ENCODE measurements at places on chromosomes 1 and 21.

GRCh38 chr21:46542588-46543124 is 62.2 kb downstream of the S100B start:
- no peak for DNase-seq

DNA sequence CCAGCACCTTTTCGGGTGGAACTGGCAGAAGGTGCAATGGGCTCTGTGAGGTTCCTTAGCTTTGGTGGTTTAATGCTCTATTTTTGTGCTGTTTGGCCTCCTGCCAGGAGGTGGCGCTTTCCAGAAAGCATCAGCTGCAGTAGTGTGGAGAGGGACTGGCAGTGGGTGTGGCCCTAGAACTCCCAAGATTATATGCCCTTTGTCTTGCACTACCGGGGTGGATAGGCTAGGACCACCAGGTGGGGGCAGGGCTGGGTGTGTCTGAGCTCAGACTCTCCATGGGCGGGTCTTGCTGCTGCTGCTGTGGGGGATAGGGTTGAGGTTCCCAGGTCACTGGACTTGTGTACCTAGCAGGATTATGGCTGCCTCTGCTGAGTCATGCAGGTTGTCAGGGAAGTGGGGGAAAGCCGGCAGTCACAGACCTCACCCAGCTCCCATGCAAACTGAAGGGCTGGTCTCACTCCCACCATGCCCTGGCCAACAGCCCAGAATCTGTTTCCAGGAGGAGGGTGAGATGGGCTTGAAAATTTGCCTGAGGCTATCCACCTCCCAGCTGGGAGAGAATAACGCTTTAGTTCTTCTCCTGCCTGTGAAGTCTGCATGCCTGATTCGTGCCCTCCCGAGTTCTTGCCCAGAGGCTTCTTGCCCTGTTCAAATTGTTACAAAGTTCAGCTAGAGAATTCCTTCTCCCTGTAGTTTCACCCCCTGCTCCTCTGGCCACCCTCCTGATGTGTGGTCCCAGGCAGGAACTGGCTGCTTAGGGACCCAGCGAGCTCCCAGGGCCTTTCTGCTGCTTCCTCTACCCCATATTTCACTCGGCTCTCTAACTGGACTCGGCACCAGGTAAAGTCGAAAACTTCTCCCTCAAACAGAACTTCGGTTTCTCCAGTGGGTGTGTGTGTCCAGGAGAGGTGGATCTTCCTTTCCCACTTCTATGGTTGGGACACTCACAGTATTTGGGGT is 76.5 kb upstream of the BTG3 start:
- DNase-seq, result peak; percentile 8

GRCh38 chr21:44845418-44846223 is 27.8 kb upstream of the SUMO3 start:
- peak; percentile 19 for DNase-seq

GRCh38 chr1:36160388-36160948 is 4.5 kb downstream of the MAP7D1 start:
- DNase-seq, result no peak

GRCh38 chr1:224851210-224851847 is 78.1 kb upstream of the DNAH14 start:
- no peak for DNase-seq

- DNase-seq, result no peak
Observed at GRCh38 chr1:150093805-150094204, 26.2 kb downstream of the VPS45 start.

DNA sequence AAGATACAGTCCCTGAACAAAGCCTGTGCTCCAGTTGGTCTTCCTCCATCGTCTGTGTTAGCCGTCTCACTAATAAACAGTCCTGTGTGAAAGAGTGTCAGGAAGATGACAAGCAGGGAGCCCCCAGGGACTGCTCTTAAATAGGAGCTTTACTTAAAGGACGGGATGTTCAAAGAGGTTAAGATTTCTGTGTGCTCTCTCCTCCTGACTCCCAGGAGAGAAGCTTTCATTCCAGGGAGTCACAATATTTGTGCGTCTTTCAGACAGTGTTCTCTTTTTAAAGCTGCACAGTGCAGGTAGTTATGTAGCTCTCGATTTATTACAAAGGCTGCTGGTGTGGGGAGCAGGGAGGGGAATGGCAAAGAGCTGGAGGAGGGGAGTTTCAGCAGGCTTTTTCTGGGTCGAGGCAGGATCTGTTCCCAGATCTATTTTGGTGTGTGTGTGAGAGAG is 43.5 kb downstream of the STYXL2 start:
- DNase-seq, result no peak

DNA sequence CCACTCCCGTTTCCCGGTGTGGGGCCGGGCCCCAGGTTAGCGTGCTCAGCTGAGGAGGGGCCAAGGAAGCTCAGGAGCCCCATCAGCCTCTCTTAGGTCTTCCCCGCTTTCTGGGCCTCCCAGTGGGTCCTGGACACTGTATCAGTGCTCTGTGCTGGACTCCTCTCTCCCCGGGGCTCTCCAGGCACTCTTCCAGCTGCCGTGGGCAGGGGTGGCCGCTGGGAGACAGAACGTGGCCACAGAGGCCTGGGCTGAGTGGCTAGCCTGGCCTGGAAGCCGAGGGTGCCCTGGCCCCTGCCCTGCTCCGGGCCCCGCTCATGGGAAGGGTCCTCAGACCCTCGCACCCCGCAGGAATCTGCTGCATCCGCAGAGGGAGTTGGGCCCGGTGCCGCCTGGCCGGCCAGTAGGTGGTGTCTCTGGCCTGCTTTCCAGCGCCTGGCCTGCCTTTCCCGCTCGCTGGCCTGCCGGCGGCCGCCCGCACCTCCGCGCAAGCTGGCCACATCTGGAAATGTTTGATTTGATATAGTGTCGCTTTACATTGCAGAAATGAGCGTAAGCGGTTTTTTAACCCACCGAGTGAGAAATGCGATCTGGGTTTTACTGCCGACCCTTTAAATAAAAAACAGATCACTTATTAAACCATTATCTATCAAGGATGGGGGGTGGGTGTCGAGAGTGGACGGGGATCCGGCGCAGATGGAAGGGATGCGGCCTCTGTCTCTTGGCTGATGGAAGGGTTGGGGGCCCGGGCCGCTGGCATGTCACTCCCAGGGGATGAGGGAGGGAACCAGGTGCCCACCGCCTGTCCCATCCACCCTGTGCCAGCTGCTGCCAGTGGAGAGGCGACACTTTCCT is 74.4 kb upstream of the TTC34 start:
- no peak for DNase-seq

- no peak for DNase-seq
Observed at GRCh38 chr1:77175230-77175844, 43.9 kb downstream of the PIGK start.

GRCh38 chr1:234500269-234500668 is 21.3 kb upstream of the TARBP1 start:
- no peak for DNase-seq

DNA sequence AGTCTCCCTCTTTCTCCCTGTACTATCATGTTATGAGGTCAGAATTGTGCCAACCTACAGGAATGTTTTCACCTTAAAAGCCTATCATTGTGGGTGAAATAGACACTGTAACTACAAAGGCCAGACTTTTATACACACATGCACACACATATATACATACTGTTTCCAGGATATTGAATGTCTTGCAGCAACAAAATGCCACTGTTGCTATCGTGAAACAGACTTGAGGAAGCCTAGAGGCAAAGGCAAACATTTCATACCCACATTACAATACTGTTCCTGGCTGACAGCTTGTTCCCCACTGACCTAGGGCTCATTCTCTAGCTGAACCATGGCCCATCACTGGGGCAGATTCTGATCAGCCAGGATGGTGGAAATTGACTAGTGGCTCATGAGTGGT is 125.1 kb upstream of the DUSP10 start:
- no peak for DNase-seq

GRCh38 chr1:73463873-73464272 is 734.1 kb downstream of the LRRIQ3 start:
- no peak for DNase-seq
